ENCODE measurements at places on chromosomes 1 and 21.
A peak's percentile ranks its signal among the peaks of the same experiment; 100 is the strongest.

GRCh38 chr1:197567442-197567841, 207.8 kb downstream of the DENND1B start:
- DNase-seq: no peak

- DNase-seq: peak; percentile 15
Observed at GRCh38 chr21:32940079-32941014, 85.4 kb upstream of the OLIG2 start.

- peak; percentile 62 for DNase-seq
Observed at GRCh38 chr1:44808063-44808937, at the start of gene BTBD19. BTBD19 (plus strand) TSS chr1:44808523; CDS start chr1:44808821, 298 bp downstream.

GRCh38 chr1:2637442-2638145, 4.8 kb upstream of the MMEL1 start:
- no peak for DNase-seq

- DNase-seq: no peak
Observed at GRCh38 chr1:32874860-32875752, 4.4 kb upstream of the FNDC5 start.

GRCh38 chr1:226029093-226029496, 30.0 kb upstream of the SDE2 start:
- no peak for DNase-seq

DNA sequence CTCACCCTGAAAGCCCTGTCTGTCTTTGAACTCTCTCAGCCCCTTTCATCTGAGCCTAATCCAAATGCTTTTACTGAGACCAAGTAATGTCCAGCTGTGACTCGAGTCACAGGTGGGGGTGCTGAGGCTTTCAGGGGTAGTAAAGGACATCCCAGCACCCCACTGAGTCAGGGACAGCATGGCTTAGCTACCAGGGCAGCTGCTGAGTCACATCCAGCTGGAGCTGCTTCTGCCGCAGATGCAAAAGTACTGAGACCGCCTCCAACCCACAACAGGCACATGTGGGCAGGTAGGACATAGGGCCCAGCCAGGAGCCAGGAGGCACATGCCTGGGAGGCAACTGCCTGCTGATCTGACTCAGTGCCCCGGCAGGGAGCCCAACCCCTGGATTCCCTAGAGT, 6.7 kb upstream of the VSIG8 start:
- DNase-seq: no peak

GRCh38 chr1:217188280-217189237, 442.3 kb downstream of the GPATCH2 start:
- DNase-seq: no peak

DNA sequence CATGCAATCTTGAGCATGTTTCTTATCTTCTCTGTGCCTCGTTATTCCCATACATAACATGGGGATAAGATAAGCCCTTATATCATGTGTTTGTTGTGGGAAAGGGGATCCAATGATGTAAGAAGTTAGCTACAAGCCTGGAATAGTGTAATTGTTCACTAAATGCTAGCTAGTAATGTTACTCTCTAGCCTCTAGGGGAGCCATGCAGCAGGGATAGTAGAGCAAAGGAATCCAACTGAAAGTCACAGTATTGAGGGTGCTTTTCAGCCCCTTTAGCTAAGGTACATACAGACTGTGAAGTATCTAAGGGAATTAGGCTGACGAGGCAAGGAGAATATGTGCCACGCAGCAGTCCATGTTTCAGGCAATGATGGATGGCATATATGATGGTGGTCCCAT, 46.9 kb downstream of the IL23R start:
- DNase-seq: no peak

DNA sequence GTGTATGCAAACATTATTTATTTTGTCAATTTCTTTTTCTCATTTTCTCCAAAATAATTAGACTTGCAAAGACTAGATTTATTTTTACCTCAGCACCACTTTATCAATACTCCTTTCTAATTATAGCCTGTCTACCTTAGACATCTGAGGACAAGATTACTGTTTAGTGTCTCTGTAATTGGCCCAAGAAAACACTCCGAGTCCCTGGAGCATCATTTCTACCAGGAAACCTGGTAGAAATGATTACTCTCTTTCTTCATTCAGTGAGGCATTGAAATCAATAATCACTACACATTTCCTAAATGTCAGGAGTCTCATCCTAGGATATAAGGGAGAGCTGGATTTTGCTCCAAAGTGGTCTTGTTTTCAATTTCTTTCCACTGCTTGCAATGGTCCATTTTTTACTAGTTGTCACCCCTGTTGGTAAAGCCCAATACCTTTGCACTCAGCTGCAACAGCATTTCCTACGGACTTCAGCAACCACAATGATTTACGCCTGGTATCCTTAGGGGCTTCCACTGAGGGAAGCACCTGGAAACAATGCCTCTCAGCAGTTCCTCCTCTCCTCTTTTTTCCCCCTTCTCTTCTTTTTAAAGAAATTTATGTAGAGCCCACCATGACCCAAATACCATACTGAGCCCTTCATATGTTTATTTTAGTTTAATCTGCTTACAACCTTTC, 64.6 kb downstream of the GRIK1 start:
- no peak for DNase-seq

DNA sequence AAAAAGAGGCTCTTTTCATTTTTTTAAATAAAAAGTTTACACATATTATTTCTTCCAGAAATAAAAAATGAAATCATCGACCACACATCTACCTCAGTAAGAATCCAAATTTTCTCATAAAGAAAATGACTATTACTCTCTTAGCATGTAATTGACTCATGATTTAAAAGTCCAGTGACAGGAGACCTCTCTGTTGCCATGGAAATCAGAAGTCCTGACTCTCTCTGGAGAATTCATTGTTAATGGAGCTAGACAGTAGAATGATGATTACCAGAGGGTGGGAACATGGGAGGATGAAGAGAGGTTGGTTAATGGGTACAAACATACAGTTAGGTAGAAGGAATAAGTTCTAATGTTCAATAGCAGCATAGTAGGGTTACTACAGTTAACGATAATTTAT, 5.0 kb upstream of the CLCA4 start:
- no peak for DNase-seq

- DNase-seq: no peak
Observed at GRCh38 chr1:202976633-202977032, 9.6 kb upstream of the CYB5R1 start.

- DNase-seq: no peak
Observed at GRCh38 chr1:197585809-197586208, 189.5 kb downstream of the DENND1B start.

- no peak for DNase-seq
Observed at GRCh38 chr1:228307218-228308023, 99.2 kb downstream of the TRIM11 start.

DNA sequence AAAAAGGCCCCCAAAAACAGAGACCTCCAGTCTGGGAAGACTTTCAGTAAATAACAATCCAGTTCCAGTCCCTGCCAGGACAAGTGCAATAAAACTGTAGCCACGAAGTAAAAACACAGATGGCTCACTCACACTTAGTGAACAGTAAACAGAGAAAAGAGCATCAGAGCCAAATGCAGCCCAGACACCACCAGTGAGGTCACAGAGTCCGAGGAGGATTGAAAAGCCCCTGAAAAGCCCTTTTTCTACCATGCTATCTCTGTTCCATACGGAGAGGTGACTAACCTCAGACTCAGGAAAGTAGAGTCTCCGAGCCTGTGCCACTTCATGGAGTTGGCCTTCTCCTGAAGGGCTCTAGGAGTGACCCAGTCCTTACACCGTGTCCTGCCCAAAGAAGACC, 84.5 kb downstream of the COLGALT2 start:
- no peak for DNase-seq

DNA sequence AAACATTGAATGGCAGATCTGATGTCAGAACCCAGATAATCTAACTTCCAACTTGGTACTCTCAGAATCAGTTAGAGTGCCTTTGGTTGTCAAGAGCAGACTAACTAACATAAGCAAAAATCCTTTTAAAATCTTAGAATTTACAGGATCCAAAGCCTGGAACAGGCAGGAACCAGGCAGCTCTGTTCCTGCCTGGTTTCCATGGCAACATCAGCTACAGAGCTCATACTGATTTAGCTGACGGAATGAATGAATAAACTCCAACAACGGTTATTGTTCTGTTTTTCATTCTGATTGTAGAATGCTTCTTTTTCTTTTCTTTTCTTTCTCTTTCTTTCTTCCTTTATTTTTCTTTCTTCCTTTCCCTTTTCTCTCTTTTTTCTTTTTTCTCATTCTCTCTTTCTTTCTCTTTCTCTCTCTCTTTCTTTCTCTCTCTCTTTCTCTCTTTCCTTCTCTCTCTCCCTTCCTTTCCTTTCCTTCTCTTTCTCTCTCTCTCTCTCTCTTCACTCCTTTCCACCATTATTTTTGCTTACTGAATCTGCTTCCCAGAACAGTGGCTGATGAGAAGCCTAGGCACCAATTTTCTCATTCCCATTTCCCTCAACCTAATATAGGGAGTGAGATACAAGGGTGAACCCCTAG, 121.6 kb downstream of the RGS7 start:
- DNase-seq: no peak

DNA sequence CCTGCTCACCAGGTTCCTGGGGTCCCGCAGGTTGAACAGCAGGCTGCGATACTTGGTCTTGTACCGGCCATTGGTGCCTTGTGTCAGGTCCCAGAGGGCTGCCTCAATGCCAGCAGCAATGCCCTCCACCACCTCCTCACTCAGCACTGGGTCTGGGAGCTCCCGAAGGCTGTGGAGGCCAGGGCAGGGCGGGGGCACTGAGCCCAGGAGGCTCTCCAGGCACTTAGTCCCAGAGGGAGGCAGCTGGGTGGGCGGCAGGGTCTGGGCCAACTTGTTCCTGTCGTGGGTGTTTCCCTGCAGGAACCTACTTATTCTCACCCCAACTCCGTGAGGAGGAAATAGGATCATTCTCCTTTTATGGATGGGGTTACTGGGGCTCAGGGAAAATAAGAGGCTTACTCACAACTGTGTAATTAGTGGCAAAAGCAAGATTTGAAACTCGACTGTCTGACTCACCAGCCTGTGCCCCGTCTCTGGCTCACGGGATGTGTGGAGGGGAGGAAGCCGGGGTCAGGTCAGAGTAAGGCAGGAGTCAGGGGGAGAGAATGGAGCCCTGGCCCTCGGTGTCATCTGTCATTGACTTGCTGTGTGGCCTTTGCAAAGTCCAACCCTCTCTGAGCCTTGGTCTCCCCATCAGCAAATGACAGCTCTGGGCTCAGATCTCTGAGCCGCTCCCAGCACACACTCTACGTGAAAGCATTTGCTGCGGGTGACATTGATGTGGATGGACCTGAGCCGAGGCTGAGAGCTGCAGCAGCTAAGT, 17.2 kb downstream of the SPOCD1 start:
- DNase-seq: no peak

DNA sequence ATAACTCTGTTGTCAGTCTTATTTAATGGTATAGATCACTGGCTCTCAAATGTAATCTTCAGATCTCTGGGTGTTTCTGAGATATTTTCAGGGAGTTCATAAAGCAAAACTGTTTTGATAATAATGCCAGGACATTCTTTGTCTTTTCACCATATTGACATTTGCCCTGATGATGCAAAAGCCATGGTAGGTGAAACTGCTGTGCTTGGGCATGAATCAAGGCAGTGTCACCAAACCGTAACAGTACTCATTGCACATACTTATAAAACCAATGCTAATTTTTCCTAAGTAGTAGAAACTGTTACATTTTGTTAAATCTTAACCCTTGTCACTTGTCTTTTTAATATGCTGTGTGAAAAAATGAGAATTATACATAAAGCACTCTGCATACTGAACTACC, 76.0 kb downstream of the RPS6KC1 start:
- DNase-seq: no peak

DNA sequence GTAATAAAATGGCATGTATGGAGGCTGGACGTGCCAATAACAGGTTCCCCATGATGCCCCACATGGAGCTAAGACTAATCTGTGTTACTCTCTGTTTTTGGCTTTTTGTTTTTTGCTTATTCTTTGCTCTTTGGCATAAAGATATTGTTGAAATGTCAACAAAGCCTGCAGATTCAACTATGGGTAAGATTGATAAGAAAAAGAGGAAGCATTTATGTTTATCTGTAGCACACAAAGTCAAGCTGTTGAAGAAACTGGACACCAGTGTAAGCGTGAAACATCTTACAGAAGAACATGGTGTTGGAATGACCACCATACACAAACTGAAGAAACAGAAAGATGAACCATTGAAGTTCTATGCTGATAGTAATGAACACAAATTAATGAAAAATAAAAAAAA, 402.7 kb downstream of the LTN1 start:
- DNase-seq: no peak

DNA sequence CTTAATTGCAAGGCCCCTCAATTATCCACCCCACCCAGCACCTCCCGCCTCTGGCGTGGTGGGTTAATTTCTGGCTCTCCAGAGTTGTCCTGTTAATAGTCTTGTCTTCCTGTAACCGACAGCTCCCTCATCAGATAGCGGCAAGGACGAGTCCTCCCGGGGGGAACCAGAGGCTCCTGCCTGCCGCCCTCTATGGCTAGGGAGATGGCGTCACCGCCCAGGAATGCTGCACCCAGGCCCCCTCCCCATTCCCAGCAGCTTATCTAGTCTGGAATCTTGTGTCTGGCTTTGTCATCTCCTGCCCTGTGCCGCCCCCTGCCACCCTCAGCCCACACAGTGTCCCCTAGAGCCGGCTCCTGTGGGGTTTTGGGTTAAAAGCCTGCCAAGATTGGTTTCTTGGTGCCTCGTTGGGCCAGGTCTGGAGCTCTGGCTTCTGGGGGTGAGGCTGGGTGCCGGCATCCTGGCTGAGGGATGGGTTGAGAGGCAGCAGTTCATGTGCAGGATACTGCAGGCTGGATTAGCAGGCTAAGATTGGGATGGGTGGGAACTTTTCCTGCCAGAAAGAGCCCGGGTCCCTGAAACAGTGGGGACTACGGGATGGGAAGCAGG, 48.8 kb downstream of the EDN2 start:
- no peak for DNase-seq

GRCh38 chr1:246497331-246497915, 9.7 kb downstream of the SMYD3 start:
- no peak for DNase-seq

- no peak for DNase-seq
Observed at GRCh38 chr1:220528679-220529501, 954 bp downstream of the MARK1 start.

DNA sequence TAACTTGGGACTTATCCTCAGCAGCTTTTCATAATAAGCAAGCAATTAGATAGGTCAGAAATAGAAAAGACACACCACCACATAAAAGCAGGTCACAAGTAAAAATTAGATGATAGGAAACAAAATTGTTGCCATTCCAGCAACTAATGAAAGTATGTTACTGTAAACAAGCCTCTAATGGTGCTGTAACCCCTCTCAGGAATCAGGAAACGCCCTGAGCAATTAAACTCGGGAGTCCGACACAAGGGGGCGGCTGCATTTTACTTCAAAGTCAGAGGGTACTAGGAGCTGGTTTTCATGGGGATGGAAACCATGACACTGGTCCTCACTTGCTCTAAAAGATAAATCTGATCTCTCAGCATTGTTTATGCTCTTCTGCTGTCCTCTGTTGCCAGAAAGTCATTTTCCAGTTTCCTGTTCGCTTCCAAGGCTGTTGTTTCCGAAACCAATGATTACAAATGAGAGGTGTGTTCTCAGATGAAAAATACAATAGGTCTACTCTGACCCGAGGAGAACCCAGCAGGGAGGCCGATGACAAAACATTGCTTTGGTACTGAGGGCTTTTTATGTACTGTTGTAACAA, 93.4 kb downstream of the TGFBR3 start:
- DNase-seq: no peak

Data from T-helper 9 cell (primary cell).